ENCODE measurements at places on chromosomes 3 and 15. TPM values are rescaled to one million over a fixed set of nuclear protein-coding genes. Genes with fewer than 3 reads are reported as not detected.

DNA sequence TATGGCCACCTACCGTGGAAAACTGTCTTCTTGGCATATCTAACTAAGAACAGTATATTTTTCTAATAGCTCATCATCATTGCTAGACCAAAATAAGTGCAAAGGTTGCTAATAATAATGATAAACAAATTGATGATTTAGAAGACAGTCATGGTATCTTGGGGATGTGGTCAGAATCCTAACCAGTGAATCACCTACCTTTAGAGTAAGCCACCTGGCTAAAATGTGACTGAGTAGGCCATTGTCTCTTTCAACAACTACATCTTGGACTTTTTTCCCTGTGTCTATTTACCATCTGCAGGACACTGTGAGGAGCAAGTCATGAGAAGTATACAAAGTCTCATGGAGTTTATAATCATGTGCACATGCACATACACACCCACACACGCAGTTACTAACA is 273.5 kb upstream of the SEMA6D start:
- DNase-seq, result no peak

DNA sequence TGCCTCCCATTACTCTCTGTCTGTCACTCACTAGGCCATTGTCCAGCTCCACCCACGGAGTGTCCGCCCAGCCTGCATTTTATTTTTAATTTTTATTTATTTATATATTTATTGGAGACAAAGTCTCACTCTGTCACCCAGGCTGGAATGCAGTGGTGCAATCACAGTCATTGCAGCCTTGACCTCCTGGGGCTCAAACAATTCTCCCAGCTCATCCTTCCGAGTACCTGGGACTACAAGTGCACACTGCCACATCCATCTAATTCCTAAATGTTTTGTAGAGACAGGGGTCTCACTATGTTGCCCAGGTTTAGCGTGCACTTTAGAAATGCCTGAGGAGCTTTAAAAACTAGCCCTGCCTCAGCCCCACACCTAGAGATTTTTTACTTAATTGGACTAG is 141.5 kb downstream of the LIPC start:
- no peak for DNase-seq

DNA sequence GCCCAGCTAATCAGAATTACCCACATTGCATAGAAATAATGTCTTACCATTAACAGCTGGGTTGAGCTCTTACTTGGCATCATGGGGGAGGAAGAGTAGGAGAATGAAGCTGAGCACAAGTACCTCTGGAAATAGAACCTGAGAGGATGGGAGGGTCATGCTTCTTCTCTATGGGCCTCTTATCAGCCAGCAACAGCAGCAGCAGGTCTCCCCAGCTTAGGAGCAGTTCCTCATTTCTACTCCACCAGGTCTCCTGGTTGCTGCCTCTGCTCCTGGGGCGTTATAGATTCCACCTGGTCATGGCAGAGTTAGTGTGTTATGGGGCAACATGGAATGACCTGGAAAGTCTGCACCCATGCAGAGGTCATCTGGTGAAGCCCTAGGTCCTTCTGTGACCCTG is 3.4 kb downstream of the FSD2 start:
- no peak for DNase-seq

DNA sequence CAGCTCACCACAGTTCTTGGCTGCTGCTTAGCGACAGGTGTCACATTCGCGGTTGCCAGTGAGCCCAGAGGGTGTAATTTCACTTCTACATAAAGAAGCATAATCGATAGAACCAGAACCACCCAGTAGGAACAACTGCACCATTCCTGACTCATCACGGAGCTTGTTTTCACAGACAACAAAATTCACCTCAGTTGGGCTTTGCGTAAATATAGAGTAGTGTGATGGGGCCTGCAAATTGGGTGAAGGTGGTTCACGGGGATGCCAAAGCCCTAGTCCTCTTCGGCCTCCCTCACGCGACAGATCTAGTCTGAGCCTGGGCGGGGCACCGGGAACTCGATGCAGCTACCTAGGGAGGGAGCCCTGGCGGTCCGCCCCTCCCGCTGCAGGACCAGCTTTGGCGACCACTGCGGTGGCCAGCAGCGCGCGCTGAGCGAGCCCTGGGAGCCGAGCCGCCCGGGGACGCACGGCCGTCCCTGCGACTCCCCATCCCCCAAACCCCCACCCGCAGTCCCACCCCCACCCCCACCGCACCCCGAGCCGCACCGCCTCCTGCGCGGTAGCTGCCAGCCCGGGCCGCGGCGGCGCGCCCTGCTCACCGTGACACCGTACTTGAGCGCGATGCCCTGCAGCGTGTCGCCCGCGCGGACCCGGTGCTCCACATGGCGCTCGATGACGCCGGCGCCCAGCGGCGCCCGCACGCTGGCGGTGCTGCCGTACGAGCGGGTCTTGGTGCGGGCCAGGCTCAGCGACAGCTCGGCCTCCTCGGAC is 519 bp downstream of the LYSMD2 start:
- DNase-seq, result peak; percentile 74

GRCh38 chr15:69078638-69079037 is 64.1 kb downstream of the NOX5 start:
- no peak for DNase-seq

DNA sequence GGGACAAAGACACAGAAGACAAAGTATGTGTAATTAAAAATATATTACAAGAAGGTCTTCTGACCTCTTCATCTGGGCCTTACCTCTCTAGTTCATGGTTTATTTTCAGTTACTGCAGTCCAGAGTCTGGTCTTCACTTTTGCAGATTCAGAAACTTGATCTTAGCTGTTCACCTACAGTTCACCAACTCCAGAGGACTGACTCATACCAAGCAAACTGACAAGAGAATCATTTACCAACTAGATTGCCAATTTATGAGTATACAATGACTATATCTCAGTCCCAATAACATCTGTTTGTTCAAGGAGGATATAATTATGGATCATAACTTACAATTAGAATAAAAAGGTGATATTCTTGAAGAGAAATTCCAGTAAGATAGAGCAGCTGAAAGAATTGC is 9.0 kb downstream of the P2RY1 start:
- DNase-seq, result no peak

DNA sequence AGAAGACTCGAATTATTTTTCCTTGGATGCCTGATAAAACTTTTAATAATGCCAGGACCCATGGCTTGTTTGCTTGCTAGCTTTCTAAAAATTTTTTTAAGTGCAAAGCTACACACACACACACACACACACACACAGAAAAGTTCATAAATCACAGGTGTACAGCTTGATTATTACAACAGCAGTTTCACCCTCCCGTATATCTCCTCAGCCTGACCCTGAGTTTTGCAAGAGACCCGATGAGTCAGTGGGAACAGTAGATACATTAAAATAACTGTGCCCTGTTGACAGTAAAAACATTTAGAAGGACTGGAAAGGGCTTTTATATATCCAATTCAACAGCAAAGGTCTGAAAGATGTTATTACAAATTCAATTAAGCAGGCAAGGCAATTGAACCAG is 46.7 kb downstream of the EMC4 start:
- no peak for DNase-seq

DNA sequence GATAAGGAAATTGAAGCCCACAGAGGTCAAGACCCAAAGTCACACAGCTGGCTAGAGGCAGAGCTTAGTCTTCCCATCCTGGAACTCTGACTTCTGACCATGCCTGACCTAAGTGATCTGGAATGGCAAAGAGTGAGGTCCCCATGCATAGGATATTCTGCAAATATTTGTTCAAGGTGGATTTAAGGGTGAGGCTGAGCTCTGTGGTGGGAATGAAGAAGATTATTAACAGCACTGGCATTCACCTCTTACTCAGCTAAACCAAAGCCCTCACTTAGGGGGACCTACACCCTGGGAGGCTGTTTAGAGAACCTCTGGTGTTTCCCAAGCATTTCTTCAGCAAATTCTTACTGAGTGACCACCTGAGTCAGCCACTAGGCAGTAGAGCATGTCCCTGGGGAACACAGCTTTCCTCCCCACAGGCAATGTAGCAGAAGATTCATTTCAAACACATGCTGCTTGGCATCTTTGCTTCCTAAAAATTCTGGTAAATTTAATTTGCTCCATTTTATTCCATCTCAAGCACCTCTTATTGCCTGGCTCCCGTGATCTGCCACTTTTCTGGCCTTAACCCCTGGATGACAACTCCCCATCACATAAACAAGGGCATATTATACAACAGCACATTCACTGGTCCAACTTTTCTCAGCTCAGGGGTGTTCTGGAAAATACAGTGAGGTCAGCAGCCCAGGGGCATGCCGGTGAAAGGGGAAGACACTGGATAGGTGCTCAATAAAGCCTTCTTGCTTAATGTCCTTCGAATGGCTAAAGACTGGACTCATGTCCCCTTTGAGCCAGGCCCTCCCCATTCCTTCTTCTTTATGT is 176.0 kb downstream of the ABHD5 start:
- no peak for DNase-seq

- DNase-seq, result no peak
Measured at GRCh38 chr3:100096866-100097265, 17.4 kb downstream of the FILIP1L start.

DNA sequence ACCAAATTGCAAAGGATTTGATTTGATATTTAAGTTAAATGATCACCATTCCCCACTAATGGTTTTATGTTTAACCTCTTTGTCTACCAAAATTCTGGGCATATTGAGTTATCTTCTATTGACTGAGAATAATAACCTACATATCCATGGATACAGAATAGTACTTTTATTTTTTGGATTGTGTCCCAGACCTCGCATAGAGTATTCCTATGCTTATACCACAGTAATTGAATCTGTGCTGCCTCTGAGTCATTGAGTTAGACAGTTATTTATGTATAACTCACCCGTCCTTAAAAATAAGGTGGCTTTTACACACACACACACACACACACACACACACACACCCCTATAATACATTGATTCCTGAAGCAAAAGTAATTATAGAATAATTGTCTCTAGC is 690.1 kb upstream of the BCHE start:
- no peak for DNase-seq

DNA sequence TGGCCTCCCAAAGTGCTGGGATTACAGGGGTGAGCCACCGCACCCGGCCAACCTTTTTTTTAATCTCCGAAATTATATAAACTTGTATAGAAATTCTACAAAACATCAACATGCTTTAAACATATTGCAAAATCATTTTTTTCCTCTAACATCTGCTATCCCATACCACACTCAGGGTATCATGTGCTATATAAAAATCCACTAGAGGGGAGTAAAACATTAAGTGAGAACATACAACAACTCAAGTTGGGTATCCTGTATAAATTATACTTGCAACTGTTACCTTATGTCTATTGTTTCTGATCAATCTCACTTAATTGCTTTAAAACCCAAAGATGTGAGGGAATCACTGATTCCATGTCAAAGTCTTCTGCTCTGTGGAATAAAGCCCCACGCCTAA is 71.9 kb upstream of the FBN1 start:
- DNase-seq, result no peak

DNA sequence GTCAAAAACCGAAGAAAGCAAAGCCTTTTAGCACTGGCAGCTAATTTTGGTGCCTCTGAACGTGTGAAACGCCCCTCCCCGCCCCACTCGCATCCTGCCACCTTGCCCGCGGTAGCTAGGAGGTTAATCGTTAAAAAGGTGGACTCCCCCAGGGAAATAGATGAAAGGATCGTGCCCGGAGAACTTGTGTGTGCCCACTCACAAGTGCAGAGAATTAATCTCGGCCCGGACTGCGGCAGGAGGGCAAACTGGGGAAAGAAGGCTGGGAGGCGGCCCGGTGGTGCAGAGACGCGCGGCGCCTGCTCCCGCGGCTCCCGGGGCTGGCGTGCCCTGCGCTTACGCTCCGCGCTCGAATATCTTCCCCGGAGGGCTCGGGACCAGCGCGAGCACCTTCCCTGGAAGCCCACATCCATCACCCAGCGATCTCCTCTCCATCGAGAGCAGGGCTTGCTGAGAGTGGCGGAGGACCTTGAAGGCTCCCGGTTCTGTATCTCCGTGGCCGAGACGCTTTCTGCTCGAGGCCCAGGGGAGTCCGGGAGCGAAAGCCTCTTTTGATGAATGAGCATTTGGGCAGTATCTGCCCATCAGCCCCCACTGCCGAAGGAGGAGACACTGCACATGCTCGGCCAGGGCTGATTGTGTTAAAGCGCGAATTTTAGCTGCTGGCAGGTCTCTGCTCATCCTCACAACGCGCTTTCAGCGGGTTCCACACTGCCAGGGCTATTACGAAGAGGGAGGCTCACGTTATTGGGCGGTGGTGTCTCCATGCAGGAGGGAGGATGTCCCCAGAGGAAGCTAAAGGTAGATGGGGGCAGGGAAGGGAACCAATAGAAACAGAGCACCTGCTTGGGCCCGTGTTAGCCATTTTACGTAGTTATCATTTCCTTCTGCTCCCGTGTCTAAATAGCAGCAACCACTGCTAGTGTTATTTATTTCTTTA is 1.3 kb upstream of the SPTSSB start:
- peak; percentile 40 for DNase-seq

DNA sequence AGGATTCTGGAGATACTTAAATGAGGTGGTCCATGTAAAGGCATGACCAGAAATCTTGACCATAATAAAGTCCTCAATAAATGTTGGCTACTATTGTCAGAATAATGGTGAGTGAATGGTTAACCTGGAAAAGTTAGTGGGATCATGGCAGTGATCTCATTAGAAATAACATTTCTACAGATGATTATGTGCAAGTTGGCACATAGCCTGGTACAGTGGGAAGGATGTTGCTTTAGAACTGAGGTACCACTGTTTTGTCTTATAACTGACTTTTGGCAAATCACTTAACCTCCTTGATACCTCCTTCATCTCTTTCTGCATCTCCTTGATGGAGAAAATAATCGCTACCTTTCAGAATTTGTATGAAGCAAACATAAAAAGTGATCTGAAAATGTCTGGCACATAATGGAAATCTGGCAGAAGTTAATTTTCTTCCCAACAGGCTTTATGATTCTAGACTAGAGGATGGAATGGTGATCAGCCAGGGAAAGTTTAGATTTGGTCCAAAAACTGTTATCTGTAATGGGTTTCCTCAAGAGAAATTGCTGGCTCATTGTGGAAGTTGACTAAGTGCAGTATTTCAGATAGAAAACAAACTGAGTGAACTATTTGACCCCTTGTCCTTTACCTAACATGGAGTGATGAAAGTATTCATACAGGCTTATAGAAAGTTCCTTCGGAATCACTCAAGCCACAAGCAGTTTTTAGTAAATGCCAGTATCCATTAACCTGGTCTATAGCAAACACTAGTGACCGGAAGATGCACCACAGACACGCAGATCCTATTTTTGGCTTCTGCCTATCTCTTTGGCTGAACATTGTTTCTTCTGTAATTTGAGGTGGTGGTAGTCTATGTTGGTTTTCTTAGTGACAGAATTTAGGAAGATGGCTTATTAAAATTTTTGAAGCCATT is 449.6 kb upstream of the TGFBR2 start:
- no peak for DNase-seq

GRAMD1C gene
- total RNA-seq, result 0.97 TPM

CLDN16 gene
- total RNA-seq, result not detected

PLXNA1 gene
- total RNA-seq, result 8.8 TPM

ARIH1 gene
- 195 TPM for total RNA-seq

TRANK1 gene
- total RNA-seq, result 13.2 TPM
